ENCODE measurements at places on chromosomes 2 and 18.

DNA sequence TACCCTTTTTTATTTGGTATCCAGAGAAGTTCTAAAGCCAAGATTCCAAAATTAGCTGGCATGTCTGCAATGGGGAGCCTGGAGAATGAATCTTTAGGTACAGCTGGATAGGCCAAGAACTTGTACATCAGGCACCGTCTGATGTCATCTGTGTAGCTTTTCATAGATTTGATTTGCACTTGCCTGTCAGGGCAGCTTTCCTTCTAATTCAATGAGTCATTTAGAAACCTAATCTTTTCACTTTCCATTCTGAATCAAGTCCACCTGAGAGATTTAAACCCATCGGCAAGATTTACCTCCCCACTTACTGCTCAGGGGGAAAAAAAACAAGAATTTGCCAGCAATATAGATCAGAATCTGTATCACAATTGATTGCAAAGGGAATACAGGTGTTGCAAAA, 60.9 kb upstream of the ACAA2 start:
- no peak for DNase-seq

- peak; percentile 37 for DNase-seq
These were observed 17.2 kb upstream of the HK2 start for GRCh38 chr2:74816540-74817303.

DNA sequence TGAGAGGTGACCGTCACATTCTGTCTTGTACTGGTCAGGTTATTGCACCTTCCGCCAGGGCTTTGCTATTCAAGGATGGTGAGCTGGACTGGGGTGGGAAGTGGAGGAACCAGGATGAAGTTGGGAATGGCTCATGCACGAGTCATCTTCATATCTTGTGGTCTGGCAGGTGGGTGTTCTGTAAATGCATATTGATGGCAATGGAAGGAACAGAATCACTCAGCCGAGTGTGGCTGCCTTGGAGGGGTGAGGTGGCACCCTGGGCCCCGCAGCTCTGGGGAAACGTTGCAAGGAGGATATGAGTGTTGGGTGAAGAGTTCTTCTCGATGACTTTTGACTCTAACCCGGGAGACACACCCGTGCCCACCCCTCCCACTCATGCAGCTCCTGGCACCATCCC, 1.2 kb downstream of the NEU2 start:
- no peak for DNase-seq

DNA sequence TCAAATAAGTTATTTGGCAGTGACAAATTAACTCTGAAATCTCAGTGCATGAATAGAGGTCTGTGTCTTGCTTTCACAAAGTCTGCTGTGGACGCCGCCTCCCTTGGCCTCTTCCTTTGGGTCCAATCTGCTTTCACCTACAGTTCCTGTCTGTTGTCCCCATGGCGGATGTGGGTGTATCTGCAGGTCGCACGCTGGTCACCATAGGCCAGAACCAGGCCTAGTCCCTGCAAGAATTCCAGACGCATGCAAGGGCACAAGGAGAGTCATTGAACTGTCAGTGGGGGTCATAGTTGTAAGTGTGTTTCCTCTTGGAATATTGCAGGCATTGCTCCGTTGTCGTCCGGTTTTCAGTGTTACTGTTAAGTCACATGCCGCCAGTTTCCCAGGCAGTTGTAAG, 7.4 kb downstream of the SOCS6 start:
- DNase-seq, result no peak

DNA sequence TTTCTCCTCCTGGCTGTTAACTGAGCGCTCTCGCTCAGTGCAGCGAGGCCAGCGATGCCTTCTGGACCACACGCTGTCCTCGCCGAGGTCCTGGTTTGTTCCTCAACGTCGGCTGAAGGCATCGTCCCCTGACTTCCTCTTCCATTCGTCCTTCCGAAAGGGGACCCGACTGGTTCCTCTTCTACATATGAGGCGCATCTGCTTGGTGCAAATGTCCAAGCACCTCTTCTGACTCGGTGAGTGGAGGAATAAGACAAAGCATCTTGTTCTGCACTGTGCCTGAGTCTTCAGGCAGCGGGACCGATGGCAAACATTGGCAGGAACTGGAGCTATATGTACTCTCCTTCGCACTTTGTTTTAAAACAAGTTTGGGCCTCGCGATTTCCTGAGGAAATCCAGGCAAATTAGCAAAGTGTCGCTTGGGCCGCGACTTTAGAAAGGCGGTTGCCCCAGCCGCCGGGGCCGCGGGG, 621 bp upstream of the KCNS3 start:
- DNase-seq, result no peak

DNA sequence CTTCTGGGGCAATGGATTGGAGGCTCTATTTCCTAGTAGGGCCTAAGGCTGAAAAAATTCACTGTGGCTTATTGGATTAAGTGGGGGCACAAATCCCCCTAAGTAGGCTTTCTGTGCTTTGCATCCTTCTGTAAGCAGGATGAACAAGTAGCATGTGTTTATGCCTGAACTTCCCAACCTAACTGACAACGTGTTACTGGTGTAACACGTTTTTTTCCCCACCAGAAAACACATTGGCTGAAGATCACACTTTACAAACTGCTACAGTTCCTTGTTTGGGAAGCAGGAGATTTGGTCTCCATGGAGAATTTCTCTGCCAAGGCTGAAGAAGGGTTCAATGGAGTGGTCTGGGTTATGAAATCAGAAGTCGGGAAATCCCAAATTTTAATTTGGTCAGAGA, 7.2 kb upstream of the ITGA6 start:
- DNase-seq, result no peak

All from HuH-7 (cell line).